ENCODE measurements at places on chromosomes 2 and 18. TPM values are rescaled to one million over a fixed set of nuclear protein-coding genes. Genes with fewer than 3 reads are reported as not detected.

Gene GULP1
- 10.4 TPM for total RNA-seq

Gene SCN3A
- total RNA-seq: 0.40 TPM

Gene SDC1
- total RNA-seq: 213 TPM

Gene RMC1
- 28.4 TPM for total RNA-seq

Gene ADRA2B
- total RNA-seq: 0.90 TPM

Gene TWIST2
- 0.82 TPM for total RNA-seq

Gene UGT1A4
- total RNA-seq: 0.93 TPM

Gene OR6B3
- total RNA-seq: not detected

Gene ST8SIA3
- total RNA-seq: 0.05 TPM

Gene REG3G
- 1.1 TPM for total RNA-seq

Gene HAAO
- total RNA-seq: 17.8 TPM

Gene C2orf49
- total RNA-seq: 11.9 TPM

Gene LRPPRC
- total RNA-seq: 131 TPM

Gene KCNG2
- total RNA-seq: 0.32 TPM

Gene C1QL2
- total RNA-seq: not detected

Gene GALNT3
- 117 TPM for total RNA-seq

Gene HOXD13
- total RNA-seq: 0.32 TPM

Gene SCTR
- 0.25 TPM for total RNA-seq

Gene PRKRA
- total RNA-seq: 37.1 TPM

Gene SERPINB4
- not detected for total RNA-seq

Gene CRYGB
- not detected for total RNA-seq

Gene RBM44
- 0.48 TPM for total RNA-seq

Gene GRP
- total RNA-seq: not detected

Gene VWC2L
- not detected for total RNA-seq

Gene CHRNG
- total RNA-seq: not detected

Gene GPBAR1
- 1.1 TPM for total RNA-seq

Gene GNLY
- 4.7 TPM for total RNA-seq

Gene ZNF804A
- total RNA-seq: 0.13 TPM

Gene CETN1
- not detected for total RNA-seq

Gene DAPL1
- total RNA-seq: 0.48 TPM

Gene KCNG3
- total RNA-seq: 2.7 TPM

Gene LOXHD1
- total RNA-seq: not detected

Gene ATP6V1B1
- total RNA-seq: not detected

Gene CTAGE1
- not detected for total RNA-seq

Gene BMP10
- not detected for total RNA-seq

Gene DOK1
- 20.9 TPM for total RNA-seq
